ENCODE measurements at places on chromosomes 12 and 14. TPM values are rescaled to one million over a fixed set of nuclear protein-coding genes. Genes with fewer than 3 reads are reported as not detected.
A peak's percentile ranks its signal among the peaks of the same experiment; 100 is the strongest.

Gene ITGB7
- not detected for total RNA-seq

DNA sequence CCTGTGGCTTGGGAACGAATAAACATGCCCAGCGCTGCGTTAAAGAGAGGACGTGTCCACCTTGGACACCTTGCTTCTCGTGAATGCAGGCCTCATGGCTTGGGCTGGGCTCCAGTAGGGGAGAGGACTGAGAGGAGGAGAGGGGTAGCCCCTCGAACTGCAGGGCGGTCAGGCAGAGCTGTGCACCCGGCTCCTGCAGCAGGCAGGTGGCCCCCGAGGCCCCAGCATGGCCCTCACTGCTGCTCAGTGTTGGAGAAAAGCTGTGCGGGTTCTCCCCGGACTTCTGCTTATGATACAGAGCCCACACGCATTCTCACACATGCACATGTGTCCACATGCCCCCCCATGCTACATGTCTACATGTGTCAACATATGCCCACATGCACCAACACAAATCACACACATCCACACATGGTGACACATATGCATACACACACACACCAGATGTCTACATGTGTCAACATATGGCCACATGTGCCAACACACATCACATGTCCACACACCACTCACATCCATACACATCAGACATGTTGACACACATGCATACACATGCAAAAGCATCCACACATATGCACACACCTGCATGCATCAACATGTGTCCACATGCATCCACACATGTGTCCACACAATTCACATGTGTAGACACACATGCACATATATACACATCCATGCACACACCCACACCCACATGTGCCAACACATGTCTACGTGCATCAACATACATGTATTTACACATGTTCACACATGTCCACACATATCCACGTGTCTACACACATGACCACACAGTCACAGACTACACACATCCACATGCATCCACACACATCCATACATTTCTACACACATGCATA is 3.0 kb downstream of the ADGRD1 start:
- DNase-seq = no peak

DNA sequence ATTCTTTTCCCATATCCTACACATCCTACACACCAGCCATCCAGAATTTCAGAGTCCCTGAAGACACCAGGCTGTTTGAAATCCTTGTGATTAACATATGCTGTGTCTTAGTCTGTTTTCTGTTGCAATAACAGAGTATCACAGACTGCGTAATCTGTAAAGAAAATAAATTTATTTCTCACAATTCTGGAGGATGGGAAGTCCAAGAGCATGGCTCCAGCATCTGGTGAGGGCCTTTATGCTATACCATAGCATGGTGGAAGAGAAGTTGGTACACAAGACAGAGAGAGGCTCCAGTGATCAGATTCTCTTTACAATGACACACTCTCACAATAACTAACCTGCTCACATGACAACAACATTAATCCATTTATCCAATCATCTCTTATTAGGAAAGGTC is 4.1 kb downstream of the ART4 start:
- no peak for DNase-seq

DNA sequence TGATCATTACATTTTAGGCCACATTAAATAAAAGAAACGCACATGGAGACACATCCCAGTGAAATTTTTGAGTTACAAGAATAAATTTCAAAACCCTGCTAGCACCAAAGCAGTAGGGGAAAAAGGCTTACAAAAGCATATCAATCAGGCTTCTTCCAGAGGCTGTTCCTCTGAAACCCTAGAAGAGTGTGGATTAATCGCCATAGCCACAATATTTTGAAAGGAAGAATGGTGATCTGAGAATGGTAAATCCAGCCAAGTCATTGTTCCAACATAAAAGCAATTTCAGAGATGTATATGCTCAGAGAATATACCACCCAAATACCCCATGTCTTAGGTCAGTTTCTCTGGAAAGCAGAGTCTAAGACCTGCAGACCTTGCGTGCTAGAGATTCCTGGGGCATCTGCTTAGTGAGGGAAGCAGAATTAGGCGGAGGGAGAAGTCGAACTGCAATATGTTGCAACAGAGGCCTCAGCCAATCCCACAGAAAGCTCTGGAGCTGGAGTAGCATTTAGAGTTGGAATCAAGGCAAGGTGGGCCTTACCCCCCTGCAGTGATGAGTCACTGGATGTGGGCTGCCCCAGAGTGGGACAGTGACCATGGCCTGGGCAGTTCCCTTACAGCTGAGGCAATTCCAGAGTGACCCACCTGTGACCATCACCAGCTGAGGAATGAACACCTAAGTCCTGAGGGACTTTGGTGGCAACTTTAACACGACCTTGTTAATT is 125.2 kb downstream of the NTF3 start:
- peak; percentile 66 for DNase-seq

GRCh38 chr14:36233217-36233616 is 56.7 kb upstream of the PTCSC3 start:
- DNase-seq = no peak

- no peak for DNase-seq
Measured at GRCh38 chr12:91921555-91921954, 224.1 kb downstream of the BTG1 start.

- no peak for DNase-seq
Measured at GRCh38 chr12:133251732-133252131, 16.1 kb upstream of the ANHX start.

GRCh38 chr14:103016071-103016470 is 41.3 kb downstream of the CDC42BPB start:
- DNase-seq = no peak

DNA sequence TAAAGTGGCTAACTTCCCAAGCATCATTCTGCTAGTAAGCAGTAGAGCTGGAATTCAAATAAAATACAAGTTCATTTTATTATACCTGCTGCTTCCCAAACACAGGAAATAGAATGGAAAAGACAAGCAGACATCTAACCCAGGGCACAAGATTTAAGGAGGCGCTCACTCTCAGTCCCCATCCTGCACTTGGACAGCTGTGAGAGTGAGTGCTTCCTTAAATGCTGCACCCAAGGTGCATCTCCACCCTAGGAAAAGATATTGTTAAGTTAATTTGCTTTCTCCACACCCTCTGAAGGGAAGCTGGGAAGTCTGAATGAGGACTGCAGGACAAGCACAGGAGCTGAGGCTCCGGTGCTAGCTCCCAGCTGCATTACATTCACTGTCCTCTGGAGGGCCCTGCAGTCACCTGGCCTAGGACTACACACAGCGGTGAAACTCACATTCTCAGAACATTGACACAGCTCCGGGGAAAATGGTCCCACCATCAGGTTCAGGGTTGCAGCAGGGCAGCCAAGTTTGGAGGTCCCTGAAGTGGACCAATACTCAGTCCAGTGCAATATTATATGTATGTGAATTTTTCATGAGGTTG is 14.2 kb downstream of the HEBP1 start:
- DNase-seq = no peak

GRCh38 chr12:128755566-128755965 is 68.2 kb downstream of the SLC15A4 start:
- no peak for DNase-seq

- no peak for DNase-seq
Measured at GRCh38 chr12:39287409-39287808, 155.5 kb downstream of the KIF21A start.

GRCh38 chr12:45186762-45187161 is 29.1 kb upstream of the ANO6 start:
- no peak for DNase-seq

DNA sequence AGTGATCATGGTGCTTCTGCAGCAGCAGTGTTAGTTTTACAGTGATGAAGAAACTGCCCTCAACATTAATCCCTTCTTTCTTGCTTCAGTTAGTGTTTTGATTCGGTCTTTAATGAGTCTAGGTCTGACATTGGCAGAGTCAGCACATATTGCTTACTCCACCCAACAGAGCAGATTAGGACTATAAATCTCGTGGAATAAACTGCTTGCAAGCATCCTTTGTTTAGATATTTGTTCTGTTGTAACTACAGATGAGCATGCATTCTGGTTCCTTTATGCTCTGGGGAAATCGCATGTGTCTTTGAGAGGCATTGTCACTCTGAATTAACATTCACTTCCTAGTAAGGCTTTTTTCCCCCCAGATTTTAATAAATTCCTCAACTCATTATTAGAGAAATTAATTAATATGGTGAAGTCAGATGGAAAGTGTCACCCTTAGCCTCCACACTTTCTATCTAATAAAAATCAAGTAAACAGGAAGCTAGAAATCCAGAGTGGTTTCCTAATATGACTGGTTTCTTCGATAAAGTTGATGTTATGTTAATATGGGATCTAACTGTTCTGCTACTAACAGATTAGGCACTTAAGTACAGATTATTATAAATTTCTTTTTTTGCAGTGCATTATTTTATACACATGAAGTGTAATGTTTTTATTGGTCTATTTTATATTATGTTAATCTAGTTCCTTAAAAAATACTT is 86.2 kb upstream of the SSTR1 start:
- DNase-seq = no peak

Gene FZD10
- total RNA-seq = 1.7 TPM

GRCh38 chr12:101957252-101957959 is 80.0 kb downstream of the DRAM1 start:
- DNase-seq = no peak

- DNase-seq = peak; percentile 64
Measured at GRCh38 chr12:56634242-56634836, 4.2 kb upstream of the BAZ2A start.

GRCh38 chr12:93460003-93460402 is 7.3 kb upstream of the MRPL42 start:
- DNase-seq = no peak

Gene A2ML1
- total RNA-seq = 21.2 TPM

Gene PROX2
- total RNA-seq = 0.72 TPM

DNA sequence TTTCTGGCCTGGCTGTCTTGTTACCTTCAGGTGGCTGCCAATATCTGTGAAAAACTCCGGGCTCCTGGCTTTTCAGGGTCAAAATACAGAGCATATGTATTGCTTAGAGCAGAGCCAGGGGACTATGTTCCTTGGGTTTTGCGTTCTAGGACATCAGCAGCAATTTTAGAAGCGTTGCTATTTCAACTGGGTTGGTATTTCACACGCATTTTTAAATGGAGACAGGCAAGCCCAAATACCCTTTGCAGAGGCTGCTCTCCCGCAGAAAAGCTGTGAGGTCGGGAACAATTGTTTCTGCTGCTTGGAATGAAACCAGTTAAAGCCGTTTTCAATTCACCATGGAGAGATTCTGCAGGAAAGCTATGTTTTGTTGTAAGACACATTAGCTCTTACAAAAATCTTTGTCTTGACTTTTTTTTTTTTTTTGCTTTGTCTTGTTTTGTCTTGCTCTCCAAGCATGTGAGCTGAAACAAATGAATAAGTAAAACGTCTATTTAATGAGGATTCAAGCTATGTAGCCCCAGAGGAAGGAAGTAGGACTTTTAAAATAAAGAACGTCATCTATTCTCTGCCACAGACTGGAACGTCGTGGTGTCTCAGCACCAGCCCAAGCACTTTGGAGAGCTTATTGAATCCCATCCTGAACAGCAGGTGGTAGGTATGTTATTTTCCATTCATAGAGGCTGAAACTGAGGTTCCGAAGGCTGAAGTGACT is 181.0 kb upstream of the TBX3 start:
- DNase-seq = no peak

Gene ADAM20
- total RNA-seq = 1.4 TPM

- no peak for DNase-seq
Measured at GRCh38 chr12:93748672-93749383, 71.7 kb downstream of the CRADD start.

DNA sequence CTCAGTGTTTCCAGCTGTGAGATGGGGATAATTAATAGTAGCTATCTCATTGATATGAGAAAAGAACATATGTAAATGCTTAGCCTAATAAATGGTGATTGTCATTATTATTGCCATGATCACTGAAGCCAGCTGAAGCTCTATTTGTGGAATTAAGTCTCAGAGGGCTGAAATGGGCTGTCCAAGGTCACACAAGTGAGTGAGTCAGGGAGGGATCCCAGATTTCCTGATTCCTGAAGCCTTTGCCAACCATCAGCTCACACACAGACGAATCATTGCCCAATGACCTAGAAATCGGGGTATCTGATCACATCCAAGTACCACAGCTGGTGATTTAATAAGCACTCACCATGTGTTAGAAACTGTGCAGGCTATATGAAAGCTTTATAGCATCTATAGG is 21.6 kb upstream of the TMEM229B start:
- no peak for DNase-seq

DNA sequence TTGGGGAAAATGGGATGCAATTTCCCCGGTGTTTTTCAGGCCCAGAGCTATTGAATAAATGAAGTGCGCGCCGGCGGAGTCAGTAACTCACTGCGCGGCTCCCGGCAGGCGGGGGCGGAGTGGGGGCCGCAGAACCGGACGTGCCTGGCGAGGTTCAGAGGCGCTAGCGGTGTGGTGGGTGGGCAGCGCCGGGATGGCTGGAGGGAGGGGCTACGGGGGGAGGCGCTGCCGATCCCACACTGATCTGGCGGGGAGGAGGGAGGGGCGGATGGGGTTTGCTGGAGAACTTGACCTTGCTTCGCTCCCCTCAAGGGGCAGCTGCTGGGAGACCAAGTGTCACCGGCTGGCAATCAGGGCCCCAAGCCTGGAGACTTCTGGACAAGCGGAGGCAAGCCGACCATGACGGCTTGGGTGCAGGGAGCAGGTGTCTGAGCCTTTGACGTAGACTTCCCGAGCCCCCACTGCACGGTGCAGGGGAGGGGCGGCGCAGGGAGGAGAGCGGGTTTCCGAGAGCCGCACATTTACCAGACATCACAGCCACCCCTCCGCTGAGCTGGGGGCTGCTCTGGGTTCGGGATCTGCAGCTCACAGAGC is 174.1 kb upstream of the RTL1 start:
- peak; percentile 58 for DNase-seq

Gene HOXC12
- not detected for total RNA-seq

Gene DDIT3
- 20.7 TPM for total RNA-seq

Gene BCL2L14
- 9.4 TPM for total RNA-seq

- no peak for DNase-seq
Measured at GRCh38 chr12:89230376-89231315, 121.7 kb downstream of the DUSP6 start.

- peak; percentile 7 for DNase-seq
Measured at GRCh38 chr12:46487567-46488131, 115.1 kb upstream of the SLC38A2 start.

- DNase-seq = no peak
Measured at GRCh38 chr12:128820723-128821432, 2.9 kb downstream of the SLC15A4 start.

All from umbilical cord (tissue), 2 donors.